ENCODE measurements at places on chromosomes 4 and X.
A peak's percentile ranks its signal among the peaks of the same experiment; 100 is the strongest.

DNA sequence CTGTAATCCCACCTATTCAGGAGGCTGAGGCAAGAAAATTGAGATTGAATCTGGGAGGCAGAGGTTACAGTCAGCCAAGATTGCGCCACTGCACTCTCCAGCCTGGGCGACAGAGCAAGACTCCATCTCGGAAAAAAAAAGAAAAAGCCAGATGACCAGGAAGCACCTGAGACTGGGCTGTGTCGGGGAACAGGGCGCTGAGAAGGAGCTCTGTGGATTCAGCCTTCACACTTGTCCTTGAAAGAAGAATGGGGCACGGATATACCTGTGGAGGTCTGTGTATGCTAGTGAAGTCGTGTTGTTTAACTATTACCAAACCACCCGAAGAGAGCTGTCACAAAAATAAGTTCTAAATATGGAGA, 39.3 kb upstream of the TADA2B start:
- DNase-seq = no peak

GRCh38 chrX:41634284-41634683, 54.5 kb upstream of the GPR34 start:
- no peak for DNase-seq

DNA sequence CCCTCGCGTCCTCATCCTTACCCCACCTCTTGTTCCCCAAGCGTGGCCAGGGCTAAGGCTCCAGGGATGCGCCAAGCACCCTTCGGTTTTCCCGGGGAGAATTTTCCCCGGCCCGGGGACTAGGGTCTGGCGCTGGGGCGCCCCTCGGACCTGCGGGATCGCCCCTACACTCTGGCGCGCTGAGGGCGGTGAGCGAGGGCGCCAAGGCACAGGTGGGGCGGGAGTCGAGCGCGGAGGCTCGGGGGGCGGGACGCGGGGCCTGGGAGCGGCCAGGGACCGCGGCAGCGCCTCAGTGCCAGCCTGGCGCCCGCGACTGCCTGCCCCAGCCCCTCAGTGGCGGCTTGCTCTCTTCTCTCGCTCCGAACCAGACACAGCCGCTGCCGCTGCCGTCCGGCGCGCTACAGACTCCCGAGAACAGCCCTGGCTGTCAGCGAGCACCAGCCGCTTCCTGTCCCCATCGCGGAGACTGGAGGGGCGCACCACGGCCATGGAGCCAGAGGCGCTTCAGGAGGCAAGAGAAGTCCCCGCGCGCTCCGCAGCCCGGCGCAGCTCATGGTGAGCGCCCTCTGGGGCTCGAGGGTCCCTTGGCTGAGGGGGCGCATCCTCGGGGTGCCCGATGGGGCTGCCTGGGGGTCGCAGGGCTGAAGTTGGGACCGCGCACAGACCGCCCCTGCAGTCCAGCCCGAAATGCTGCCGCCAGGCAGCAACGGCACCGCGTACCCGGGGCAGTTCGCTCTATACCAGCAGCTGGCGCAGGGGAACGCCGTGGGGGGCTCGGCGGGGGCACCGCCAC, at the start of gene DRD5:
Gene DRD5, plus strand, starts transcription at position 292 of the 793 bp plus-strand sequence. Its CDS starts 396 bp downstream, at position 688.
- DNase-seq = no peak

- no peak for DNase-seq
These were observed 5.2 kb downstream of the HADH start for GRCh38 chr4:107994894-107995293.

DNA sequence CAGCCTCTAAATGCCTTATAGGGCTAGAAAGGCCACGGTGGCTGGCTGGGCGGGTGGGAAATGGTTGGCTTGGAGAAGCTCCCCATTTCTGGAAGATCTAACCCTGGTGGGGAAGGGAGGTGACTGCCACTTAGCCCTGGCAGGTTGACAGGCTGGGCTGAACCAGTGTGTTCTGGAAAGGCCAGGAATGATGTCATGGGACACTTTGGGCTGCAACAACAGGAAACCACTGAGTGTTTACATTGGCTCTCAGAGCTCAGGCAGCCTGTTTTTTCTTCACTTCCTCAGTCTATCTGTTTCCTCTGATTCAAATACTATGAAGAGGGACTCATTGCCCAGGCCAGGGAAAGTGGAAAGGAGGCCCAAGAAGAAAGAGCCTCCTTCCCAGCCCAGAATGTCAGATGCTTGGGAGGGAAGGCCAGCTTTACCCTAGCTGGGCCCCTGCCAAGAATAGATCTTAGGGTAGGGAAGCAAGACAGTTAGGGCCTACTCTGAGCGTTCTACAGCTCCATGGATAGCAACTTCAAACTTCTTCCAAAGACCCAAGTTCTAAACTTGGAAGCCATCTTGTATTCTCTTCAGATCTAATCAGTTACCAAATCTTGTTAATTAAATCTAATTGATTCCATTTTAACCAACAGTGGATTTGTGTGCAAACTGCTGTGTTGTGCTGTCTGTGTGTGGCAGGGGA, 65.8 kb upstream of the MSN start:
- peak; percentile 66 for DNase-seq

DNA sequence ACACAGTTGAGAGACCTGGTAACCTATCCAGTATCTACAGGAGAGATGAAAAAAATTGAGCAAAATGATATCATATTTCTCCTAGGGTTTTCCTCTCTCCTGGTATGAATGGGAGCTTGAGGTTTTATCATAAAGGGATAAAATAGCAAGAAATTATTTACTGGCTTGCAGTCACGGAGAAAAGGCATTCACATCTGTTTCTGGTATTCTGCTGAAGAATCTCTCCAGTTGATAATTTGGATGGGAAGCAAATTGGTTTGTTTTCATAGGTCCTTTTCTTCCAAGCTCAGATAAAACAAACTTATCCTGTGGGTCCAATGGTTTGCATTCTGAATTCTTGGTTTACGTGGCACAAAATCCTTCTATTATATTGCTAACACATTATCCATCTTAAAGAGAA, 83.1 kb upstream of the GYPA start:
- no peak for DNase-seq

- no peak for DNase-seq
These were observed 11.7 kb downstream of the C1GALT1C1 start for GRCh38 chrX:120617996-120618630.

DNA sequence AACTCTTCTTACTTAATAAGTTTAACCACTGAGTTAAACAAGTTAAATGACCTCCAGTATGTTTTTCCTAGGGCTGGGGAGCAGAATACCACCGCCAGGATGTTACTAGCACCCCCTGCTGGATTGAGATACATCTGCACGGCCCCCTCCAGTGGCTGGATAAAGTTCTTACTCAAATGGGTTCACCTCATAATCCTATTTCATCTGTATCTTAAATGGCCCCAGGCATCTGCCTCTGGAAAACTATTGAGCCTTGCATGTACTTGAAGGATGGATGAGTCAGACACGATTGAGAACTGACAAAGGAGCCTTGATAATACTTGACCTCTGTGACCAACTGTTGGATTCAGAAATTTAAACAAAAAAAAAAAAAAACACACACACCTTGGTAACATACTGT, 61.5 kb upstream of the MMAA start:
- peak; percentile 71 for DNase-seq

DNA sequence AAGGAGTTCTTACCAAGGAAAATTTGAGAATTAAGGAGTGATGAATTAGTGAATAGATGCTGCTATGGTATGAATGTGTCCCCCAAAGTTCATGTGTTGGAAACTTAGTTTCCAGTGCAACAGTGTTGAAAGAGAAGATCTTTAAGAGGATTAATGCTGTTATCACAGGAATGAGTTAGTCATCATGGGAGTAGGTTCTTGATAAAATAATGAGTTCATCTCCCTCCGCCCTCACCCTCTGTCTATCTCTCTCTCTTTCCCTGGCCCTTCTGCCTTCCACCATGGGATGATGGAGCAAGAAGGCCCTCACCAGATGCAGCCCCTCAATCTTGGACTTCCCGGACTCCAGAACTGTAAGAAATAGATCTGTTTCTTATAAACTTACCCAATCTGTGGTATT, 38.3 kb upstream of the KLHL8 start:
- DNase-seq = no peak

Data from activated CD8-positive, alpha-beta memory T cell treated with anti-CD3 and anti-CD28 coated beads for 24 hours (primary cell).